ENCODE measurements at places on chromosomes 12 and 14.

DNA sequence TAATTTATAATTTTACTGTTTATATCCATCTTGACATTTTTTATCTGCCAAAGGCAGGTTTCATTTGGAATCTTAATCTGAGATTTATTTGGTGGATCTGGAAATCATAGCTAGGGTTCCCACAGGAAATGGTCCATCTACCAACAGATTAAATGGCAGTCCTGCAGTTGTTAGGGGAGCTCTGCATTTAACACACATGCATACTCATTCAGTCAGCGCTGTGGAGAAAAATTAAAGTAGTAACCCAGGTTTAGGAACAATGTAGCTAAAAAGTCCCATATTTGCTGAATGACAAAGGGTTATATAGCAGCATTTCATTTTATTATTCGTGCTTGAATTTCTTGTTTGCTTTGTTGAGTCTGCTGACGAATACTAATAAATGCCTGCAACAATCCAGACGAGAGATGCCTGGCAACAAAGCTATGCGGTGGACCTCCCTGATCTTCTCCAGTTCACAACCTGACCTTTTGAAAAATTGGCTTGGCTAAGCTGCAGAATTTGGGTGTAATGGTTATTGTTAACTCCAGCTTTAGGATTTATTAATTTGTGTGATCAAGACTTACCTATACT is 59.8 kb downstream of the MIPOL1 start:
- DNase-seq: no peak

- DNase-seq: no peak
These were observed 1.5 kb upstream of the GALNT6 start for GRCh38 chr12:51392556-51393237.

DNA sequence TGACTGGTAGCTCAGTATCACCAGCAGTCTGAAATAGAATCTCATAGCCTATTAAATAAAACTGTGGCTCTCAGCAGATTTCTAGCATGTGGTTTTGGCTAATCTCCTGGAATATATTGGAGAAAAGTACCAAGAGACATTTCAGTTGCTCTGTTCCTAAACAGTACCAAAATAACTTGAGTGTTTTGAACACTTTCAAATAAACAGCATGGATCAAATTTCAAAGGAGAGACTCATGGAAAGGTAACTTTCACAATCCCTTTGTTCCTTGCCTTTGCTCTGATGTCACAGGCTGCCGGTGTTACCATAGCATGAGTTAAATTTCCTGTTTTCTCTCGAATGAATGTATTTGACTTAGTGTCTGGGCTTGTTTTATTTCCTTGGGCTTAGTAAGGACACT is 3.4 kb downstream of the ARG2 start:
- no peak for DNase-seq

- DNase-seq: no peak
These were observed 10.8 kb downstream of the SNRNP35 start for GRCh38 chr12:123468786-123469185.

GRCh38 chr12:11729008-11729407 is 79.5 kb downstream of the ETV6 start:
- DNase-seq: no peak

- DNase-seq: no peak
These were observed 15.4 kb upstream of the SMCO2 start for GRCh38 chr12:27431185-27431584.

DNA sequence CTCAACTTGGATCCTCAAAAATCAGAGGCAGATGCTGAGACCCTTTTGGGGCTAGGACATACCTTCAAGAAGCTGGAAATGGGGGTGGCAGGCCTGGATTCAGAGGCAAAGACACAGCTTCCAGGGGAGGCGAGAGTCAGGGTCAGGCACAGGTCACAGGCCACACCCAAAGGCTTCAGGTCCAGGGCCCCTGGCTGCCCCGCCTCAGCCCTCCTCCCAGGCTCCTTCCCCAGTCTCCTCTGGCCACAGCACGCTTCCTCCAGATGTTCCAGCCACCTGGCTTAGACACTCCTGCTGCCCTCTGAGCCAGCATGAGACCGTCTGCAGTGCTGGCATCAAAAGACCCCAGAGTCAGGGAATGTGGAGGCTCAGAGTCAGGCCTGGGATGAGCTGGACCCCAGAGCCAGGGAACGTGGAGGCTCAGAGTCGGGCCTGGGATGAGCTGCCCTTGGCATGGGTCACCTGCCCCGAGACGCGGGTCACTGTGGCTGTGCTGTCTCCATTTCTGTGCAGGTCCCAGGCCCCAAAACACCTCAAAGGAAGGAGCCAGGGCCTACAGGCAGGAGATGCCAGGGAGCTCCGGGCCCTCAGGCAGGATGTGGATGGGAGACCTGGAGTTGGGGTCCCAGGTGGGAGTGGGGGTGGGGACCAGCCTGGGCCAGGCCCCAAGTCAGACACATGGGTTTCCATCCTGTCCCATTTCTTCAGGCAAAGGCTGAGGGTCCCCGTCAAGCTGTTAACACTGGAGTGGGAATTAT is 58.9 kb downstream of the DIO3 start:
- no peak for DNase-seq

DNA sequence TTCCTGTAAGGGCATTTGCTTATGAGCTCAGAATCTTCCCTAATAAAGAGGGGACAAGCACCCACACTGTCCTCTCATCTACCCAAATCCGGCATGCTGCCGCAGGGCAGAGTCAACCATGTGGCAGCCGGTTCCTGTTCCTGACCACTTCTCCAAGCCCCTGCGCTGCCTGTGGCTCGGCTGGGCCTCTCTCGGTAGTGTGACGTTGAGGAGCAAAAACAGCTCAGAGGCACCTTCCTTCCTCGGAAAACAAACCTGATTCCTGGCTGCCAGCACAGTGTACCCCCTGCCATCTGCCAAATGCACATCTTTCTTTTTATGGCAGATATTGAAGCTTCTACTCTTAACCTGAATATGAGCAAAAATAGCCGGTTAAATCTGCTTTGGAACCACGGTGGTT is 50.5 kb downstream of the CFAP251 start:
- DNase-seq: no peak

GRCh38 chr12:121980191-121980891 is 41.3 kb upstream of the BCL7A start:
- DNase-seq: no peak

DNA sequence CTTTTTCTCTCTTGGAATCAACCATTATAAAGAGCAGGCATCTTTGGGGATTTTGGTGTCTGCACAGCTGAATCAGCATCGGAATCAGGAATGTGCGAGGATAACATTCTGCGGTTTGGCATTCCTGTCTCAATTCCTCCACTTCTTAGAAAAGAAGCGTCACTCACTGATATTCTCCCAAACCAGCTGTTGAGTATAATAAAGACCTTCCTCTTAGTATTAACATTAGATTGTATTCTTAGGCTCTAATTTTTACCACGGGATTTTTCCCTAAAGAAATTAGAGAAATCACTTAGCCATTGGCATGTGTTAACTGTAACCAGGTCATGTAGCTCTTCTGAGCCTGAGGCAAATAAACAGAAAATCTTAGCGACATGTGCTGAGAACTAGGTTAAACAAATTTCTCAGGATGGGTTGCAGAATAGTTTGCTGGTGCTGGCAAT is 128.7 kb downstream of the TMX1 start:
- DNase-seq: no peak

DNA sequence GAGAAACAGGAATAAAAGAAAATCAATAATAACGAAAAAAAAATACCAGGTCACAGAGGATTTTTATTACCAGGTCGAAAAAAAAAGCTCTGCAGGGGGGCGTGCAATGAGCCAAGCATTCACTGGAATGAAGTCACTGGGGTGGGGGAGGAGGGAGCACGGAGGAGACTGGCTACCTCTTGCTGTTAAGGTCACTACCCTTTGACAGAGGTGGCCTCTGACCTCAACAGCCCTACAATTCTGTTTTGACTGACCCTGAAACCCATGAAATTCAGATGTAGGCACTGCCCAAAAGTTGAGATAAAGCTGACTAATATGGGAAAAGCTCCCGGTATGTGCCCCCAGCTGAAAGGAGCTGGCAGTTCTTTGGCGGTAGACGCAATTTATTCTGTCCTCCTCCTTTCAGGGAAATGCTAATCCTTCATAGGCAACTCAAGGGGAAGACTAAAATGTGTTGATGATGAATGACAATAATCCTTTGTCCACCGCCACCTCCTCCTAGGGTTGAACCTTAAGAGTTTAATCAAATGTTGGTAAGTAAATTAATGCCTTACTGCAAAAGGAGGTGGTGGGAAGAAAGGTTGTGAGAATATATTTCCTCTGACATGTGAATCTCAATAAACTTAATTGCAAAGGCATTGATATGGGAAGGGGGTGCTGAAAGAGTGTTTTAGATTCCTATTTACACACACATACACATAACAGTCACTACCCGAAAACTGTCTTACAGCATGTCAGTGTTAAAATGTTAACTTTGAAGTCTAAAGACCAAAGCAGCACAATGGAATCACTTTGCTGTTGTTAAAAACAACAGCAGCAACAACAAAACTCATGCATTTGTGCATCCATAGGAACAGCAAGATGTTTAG is 6.3 kb upstream of the RIC8B start:
- DNase-seq: no peak

- no peak for DNase-seq
These were observed 236.1 kb upstream of the NPAS3 start for GRCh38 chr14:32702562-32702961.

GRCh38 chr14:70671652-70672644 is 30.2 kb downstream of the TTC9 start:
- no peak for DNase-seq

- no peak for DNase-seq
These were observed 40.9 kb upstream of the FZD10 start for GRCh38 chr12:130121226-130122000.

DNA sequence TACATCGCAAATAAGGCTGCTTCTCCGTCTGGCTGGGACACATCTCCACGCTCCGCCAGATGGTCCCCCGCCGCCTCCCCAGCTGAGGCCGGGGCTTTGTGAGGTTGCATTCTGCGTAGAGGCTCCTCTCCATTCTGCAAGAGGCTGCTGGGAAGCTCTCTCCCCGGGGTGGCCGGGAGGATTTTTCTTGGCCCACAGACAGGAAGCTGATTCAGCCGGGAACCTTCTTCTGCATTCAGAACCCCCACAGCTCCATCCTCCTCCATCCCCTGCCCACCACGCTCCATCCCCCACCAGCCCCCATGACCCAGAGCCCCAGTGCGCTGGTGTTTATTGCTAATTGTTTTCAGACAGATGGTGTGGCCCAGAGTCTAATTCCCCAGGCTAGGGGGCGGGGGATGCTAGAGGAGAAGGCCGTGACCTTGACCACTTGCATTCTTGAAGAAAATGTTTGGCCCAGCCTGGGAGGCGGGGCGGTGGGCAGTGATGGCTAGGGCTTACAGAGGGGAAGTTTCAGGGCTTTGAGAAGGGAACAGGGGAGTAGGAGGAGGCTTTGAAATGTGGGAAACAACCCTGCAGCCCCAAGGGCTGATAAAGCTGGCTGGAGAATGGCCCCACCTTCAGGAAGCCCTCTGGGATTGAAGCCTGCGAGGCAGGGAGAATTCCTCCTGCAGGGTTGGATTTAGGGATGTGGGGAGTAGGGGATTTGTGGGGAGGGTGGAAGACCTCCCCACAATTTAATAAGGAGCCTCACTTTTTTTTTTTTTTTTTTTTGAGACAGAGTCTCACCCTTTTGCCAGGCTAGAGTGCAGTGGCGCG is 88.5 kb upstream of the NCOR2 start:
- no peak for DNase-seq

DNA sequence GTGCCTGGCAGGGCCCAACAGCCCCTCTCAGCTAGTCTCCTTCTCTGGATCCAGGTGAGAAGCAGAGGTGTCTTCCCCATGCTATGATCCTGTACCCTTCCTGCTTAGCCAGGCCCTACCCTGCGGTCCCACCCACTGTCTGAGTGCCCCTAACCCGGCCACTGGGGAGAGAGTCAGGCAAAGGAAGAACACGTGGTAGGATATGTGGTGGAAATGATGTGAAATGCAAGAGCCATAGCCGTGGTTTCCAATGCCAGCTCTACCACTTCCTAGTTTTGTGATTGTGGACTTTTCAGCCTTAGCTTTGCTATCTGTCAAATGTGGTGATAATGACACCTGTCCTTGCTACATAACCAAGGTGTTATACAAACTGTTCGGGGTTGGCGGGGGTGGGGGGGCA is 15.8 kb downstream of the KRT2 start:
- no peak for DNase-seq

DNA sequence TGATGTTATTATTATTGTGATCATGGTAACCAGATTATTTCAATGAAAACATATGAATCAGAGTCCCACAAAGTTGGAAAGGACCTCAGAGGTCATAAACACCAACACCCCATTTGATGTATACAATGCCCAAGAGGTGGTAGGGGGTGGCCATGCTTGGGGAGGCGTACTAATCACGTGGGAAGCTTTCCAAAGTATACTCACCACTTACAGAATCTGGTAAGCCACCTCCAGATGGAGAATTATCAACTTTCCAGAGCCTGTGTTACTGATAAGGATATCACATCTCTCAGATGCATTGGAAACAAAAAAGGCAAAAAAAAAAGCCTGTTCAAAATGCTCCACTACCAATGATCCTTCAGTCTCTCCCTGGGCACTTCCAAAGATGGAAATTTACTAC is 8.4 kb downstream of the DAD1 start:
- DNase-seq: no peak

DNA sequence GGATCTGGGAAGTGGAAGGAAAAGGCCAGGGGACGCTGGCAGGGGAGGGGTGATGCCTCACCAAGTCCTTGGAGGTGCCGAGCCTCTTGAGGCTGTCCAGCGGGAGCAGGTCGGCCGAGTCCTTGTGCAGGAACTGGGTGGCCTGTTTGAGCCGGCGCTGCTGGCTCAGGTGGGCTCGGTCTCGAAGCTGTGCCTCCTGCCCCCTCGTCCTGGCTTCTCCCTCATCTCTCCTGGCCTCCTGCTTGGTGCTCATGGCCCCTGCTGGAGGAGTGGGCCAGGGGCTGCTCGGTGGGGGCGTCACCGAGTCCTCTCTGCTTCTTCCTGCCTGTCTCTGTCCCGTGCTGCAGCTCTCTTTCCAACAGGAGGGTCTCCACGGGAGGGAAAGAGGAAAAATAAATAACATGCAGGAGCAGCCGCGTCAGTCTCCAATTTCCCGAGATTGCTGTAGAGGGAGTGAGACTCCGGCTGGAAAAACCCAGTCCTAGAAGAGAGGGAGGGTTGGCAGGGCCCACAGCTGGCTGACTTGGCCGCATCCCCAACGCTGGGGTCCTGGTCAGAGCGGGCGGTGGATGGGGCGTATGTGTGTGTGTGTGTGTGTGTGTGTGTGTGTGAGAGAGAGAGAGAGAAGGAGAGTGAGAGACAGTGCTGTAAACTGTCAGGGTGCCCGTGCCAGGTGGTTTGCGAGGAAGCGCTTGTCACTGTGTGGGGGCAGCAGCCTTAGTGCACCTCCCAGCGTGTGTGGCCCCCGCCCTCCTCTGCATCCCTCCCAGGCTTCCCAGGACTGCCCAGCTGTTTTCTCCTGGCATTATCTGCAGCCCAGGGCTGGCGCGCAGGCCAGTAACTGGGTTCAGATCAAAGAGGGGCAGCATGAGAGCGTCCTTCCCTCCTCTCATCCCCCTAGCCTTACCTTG is at the start of gene NRIP2:
TSS of gene NRIP2 (minus strand) at position 455 of the 911 bp plus-strand sequence. CDS start at position 403, 52 bp downstream.
- no peak for DNase-seq

- DNase-seq: no peak
These were observed 18.9 kb downstream of the VSX2 start for GRCh38 chr14:74257941-74258763.

DNA sequence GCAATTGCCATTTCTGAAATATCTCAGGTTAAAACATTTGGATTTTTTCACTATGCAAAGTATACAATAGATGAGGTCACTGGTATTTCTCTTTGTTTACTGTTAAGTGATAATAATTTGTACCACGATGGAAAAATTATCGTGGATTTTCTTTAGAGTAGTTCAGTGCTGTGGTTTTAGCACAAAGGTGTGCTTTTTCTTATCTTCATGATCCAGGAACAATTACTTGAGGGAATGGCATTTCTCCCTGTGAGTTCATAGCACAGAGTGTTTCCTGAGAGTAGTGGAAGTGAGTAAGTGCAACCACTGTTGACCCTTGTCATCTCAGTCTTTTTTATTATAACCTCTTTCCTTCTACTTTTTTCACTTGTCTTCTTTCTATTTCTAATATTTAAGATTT is 86.8 kb downstream of the FGD4 start:
- no peak for DNase-seq

Data from activated CD8-positive, alpha-beta memory T cell treated with anti-CD3 and anti-CD28 coated beads for 1 hour (primary cell).